ENCODE measurements at places on chromosomes 7 and 10.

- DNase-seq = no peak
Observed at GRCh38 chr7:42344198-42344755, 107.3 kb upstream of the GLI3 start.

DNA sequence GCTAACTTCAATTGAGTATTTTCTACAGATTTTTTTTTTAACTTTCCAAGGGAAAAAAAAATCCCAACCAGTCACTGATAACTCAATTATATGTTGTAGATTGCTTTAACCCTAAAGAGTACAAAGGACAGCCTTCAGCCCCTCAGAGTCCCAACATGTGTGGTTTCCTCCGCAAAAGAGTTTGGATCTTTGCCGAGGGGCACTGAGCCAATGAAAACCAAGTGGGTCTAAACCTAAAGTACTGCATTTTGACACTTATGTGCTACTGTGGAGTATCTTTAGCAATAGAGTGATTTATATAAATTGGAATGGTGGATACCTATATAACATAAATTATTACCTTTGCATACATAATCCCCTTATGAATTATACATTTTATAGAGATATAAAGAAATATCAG is 91.5 kb downstream of the SEMA3D start:
- DNase-seq = no peak

- no peak for DNase-seq
Observed at GRCh38 chr10:110512461-110513187, 14.9 kb downstream of the DUSP5 start.

GRCh38 chr10:34256216-34256615 is 558.9 kb downstream of the PARD3 start:
- no peak for DNase-seq

GRCh38 chr10:113020475-113020753 is 70.4 kb downstream of the TCF7L2 start:
- DNase-seq = no peak

GRCh38 chr7:126525906-126526305 is 726.8 kb downstream of the GRM8 start:
- no peak for DNase-seq
